ENCODE measurements at places on chromosomes 7 and 10.

GRCh38 chr10:63799521-63800300, 278.5 kb downstream of the REEP3 start:
- no peak for DNase-seq

DNA sequence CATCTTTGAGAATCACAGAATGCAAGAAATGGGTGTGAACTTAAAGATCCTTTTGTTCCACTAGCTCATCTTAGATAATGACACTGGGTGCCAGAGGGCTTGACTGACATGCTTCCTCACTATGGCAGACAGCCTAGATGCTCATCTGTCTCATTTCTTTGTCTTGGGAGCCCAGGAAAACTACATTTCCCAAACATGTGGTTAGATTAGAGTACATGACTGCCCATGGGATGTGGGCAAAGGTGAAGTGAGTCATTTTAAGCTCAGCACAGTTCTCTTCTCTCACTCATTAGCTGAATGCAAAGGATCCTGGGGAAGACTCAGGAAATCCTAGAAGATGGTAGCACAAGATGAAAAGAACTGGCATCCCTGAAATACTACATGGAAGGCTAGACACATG, 32.5 kb upstream of the TBX20 start:
- no peak for DNase-seq

DNA sequence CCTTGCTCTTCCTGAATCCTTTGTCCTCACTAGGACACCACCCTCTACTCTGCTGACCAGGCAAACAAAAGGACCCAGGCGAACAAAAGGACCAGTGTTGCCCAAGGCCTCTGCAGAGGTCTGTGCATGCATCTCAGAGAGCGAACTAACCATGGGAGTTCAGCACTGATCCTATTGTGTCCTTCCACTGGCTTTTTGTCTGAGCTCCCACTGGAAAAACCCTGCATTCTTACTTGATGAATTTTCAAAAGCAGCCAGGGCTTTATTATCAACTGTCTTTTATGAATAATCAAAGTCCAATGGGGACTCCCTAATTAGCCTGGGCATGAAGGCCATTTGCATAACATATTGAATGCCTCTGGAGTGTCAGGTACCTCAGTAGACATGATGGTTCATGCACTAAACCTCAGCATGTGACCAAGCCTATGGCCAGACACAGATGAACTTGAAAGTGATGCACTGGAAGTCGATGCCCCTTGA, 140.6 kb downstream of the KCNMA1 start:
- no peak for DNase-seq

DNA sequence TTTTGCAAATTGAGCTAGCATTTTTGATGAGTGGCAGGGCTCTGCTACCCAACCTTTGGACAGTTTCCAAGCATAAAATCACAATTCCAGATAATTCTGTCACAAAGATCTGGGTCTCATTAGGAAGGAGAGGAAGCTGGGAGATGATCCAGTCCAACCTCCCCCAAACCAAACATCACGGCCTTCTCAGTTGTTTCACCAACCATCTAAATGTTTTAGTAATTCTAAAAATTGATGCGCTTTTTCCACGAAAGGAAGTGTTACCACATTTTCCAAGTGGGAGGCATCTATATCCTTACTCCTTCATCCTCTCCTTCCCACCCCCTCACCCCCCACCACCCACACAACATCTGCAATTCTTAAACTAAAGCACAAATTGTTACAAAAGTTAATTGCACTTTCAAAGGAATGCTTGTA, 108.3 kb downstream of the EGFR start:
- no peak for DNase-seq

Data from inflammatory macrophage treated with lipopolysaccharide for 4 hours (primary cell).